ENCODE measurements at places on chromosomes 5 and 9. TPM values are rescaled to one million over a fixed set of nuclear protein-coding genes. Genes with fewer than 3 reads are reported as not detected.

DNA sequence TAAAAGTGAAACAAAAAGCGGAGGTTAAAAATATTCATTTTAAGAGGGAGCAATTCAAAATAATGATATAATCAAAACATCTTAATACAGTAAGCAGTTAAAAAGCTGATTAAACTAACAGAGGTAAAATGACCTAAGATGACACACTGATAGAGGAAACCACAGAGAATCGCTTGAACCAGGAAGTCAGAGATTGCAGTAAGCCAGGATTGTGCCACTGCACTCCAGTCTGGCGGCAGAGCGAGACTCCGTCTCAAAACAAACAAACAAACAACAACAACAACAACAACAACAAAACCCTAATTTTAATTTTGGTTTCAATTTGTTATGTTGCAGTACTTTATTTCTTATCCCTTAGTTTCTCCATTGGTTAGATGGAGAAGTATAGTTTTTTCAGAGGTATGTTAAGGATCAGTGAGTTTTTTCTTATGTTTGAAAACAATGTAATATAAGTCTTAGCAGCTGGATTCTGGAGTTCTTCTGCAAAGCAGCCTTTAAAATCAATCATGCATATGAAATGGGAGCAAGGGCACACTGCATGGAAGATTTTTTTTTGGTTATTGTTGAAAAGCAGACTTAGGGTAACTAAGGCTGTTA is 58.5 kb downstream of the MLANA start:
- no peak for DNase-seq

DNA sequence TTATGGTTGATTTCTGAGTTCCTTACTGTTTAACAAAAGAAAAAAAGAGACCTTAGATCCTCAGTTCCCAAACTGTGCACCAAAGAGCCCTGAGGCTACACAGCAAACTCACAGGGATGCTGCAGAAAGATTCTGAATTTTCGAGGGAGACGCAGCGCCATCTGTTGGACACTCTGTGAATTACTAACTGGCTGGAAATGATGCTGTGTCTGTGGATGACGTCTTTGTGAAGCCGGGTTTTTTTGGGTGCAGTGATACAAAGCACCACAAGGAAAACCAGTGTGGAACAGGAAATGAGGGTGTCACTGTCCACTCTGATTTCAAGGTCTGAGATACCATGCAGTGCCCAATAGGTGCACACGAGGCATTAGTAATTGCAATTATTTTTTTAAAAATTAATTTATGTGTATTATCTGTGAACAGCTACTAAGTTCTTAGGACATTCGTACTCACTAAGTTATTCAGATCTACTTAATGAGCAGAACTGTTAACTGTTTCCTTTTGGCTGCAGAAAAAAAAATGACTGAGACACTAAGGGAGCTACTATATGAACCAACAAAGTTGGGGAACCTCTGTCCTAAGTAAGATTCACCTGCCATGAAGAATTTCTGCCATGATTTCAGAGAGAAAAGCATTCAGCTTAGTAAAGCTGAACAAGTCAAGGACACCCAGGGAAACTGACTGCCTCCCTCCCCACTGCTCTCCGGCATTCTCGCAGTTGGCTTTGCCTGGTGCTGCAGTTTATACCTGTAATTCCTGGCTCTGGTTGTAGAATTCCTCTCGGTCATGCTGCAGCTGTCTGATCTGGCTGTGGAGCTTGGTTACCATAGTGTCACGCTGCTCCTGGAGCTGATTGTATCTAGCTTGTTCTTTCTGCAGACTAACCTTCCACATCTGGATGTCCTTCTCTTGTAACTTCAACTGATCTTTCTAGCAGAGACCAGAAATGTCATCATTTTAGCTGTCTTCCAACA is 23.4 kb downstream of the SPACA9 start:
- peak; percentile 67 for DNase-seq

DNA sequence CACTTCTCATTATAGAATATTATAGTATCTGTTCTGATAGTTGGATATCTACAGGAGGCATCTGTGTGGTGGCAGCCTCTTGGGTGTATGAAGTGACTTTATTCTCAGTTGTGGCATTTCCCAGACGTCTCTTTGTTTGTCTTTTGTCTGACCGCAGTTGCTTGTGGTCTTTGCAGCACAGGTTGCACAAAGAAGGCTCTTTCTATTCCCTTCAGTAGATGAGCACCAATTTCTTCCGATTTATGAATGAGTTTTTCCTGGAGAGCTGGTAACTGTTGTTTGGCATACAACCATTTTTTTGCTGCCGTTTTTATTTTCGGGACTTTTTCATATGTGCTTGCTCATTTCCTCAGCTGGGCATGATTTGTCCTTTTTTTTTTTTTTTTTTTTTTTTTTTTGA is 56.4 kb upstream of the MYO10 start:
- no peak for DNase-seq

DNA sequence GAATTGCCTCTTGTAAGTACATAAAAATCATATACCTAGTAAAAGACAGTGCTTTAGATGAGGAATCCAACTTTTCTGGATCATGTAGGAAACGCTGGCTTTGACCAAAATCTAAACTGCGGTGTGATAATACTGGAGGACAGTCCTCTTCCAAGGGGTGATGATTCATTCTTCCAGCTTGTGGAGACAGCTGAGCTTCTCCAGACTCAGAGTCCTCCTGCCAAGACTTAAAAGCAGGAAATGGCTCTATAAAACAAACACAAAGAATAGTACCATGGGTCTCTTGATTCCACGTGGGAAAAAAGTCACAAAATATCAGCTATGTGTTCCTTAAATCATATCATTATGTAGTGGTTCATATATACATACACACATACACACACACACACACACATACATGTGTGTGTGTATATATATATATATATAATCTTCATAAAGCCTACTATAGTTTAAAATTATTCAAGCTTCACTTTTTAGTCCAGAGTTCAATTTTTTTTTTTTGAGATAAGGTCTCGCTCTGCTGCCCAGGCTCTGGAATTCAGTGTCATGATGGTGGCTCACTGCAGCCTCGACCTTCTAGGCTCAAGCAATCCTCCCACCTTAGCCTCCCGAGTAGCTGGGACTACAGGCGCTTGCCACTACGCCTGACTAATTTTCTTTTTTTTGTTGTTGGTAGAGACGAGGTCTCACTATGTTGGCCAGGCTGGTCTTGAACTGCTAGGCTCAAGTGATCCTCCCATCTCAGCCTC is 65.0 kb downstream of the PKD2L2 start:
- DNase-seq, result no peak

DNA sequence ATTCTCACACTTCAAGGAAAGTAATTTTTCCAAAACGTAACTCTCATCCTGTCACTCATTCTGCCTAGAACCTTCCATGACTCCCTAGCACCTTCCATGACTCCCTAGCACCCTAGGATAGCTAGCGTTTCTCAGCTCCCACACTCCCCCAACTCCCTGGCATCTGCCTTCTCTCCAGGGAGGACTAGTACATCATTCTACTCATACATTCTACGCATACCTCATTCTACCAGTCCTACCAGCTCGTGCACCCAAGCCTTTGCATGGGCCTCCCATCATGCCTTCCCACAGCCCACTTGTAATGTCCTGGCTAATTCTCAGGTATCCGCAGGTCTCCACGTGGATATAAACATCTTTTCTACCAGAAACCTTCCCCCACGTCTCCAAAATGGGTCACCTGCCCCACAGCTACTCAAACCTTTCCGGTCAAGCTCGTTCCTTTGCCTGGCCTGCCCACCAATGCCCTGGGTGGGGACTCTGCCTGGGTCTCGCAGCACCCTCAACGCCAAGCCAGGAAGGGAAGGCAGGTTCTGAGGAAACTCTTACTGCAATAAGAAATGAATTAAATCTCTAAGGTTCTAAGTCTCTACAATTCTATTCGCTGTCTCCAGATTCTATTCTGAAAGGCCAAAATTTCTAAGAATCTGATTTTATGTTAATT is 930 bp downstream of the ANKS6 start:
- DNase-seq, result no peak

DNA sequence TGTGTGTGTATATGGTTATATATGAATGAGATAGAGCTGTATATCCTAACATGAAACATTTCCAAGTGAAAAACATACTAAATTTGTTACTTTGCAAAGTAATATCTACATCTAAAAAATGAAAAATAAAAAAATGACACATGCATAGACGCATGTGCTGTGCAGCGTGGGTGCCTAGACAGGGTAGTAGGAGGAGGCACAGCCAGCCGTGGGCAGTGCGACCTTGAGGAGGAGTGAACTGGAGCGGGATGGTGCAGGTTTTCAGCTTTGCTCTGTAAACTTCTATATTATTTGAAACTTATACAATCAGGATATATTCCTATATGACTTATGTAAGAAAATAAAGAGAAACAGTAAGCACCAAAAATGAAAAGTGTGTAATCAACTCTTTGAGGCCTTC is 15.0 kb upstream of the GLRX start:
- no peak for DNase-seq

DNA sequence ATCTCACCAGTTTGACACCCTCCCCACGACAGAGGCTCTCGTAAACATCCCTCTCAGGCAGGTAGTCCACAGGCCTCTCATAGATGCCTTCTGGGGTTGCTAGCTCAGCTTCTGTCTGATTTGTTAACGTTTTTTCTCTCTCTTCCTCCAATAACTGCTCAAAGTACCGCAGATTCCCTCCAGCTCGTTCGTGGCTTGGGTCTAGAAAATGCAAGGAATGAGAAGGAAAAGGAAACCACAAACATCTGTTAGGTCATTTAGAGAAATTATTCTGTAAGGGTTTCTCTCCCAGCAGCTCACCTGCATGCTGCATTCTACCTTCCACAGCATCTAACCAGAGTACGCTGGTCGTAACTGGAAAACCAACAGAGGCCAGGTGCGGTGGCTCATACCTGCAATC is 18.5 kb downstream of the P4HA2 start:
- no peak for DNase-seq

GRCh38 chr9:116208417-116209232 is 55.0 kb downstream of the PAPPA start:
- no peak for DNase-seq

GRCh38 chr9:93059011-93059714 is 662 bp downstream of the SUSD3 start:
- DNase-seq, result no peak

- no peak for DNase-seq
Observed at GRCh38 chr5:115577329-115577728, 24.9 kb downstream of the TICAM2 start.

- DNase-seq, result no peak
Observed at GRCh38 chr5:91910655-91911054, 527.5 kb upstream of the ARRDC3 start.

DNA sequence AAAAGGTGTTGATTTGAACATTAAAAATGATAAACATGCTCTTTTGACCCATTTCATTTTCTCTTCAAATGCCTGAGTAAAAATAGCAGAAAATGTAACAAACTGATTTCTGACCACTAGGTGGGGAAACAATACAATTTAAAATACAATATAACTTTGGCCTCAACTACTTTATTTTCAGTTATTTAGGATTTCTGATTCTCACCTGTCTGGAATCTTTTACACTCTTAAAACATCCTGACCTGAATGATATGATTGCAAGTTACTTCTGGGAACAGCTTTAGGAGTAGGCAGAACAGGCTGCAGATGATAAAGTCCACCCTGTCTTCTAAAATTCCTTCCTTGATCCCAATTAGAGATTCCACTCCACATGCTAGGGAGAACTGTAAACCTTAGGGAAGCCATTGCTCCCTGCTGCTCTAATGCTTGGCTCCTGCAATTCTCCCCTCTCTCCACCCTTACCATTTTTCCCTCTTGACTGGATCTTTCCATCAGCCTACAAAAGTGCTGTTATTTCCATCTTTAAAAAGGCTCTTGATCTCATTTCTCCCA is 70.3 kb downstream of the FYB1 start:
- DNase-seq, result no peak

GRCh38 chr9:136140966-136141365 is 22.3 kb upstream of the TMEM250 start:
- no peak for DNase-seq

DNA sequence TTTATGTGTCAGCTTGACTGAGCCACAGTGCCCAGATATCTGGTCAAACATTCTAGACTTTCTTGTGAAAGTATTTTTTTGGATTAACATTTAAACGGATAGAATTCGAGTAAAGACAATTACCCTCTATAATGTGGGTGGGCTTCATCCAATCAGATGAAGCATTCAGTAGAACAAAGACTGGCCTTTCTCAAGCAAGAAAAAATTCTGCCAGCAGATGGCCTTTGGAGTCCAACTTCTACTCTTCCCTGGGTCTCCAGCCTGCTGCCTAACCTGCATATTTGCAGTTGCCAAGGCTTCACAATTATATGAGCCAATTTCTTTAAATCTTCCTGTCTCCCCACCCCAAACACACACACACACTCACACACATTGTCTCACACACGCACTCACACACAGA is 86.4 kb downstream of the MED10 start:
- DNase-seq, result no peak

DNA sequence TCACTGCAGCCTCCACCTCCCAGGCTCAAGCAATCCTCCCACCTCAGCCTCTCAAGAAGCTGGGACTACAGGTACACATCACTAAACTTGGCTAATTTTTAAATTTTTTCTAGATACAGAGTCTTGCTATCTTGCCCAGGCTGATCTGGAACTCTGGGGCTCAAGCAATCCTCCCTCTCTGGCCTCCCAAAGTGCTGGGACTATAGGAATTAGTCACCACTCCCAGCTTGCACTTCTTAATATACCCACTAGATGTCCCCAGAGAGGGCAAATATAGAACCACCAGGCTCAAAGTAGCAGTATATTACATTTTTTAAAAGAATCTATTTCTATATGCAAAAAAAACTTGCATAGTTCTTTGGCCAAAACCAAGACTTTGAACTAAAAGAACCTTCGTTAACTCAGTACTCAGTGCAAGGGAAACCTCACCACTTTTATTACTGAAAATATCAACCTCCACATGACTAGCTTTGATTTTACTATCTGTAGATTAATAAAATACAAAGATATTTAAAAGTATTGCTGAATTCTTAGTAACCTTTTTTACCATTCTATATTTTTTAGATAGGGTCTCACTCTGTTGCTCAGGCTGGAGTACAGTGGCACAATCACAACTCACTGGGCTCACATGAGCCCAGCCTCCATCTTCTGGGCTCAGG is 25.8 kb upstream of the HSD17B3 start:
- no peak for DNase-seq

DNA sequence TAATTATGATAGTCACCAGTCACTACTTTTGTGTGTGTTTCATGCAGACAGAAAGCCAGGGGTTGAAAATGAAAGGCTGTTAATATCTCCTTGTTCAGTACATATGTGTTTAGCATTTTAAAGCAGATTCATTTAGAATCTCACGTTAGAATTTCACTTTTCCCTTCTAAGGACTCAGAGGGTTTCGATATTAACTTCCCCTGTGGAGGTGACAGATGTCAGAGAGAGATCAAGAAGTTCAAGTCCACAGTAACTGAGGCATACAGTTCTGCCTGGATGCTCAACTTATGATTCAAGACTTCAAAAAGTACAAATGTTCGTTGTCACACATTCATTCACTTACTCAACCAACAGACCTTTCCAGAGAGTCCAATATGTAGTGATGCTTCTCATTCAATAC is 251.1 kb downstream of the EBF1 start:
- DNase-seq, result no peak

- no peak for DNase-seq
Observed at GRCh38 chr5:163759000-163759704, 253.7 kb downstream of the MAT2B start.

PPP1R26 gene
- 28.3 TPM for polyA plus RNA-seq

CDC20B gene
- polyA plus RNA-seq, result 0.69 TPM

IFNK gene
- polyA plus RNA-seq, result not detected

AHRR gene
- polyA plus RNA-seq, result 1.9 TPM

SLC6A3 gene
- 0.47 TPM for polyA plus RNA-seq

QSOX2 gene
- 14.2 TPM for polyA plus RNA-seq

KIF4B gene
- 0.33 TPM for polyA plus RNA-seq

MARCHF3 gene
- 8.2 TPM for polyA plus RNA-seq

NKD2 gene
- polyA plus RNA-seq, result 16.9 TPM

C9orf50 gene
- polyA plus RNA-seq, result 0.34 TPM

GFRA3 gene
- polyA plus RNA-seq, result 3.6 TPM

TSLP gene
- polyA plus RNA-seq, result 0.11 TPM
